Stimulated activated CD4-positive, alpha-beta T cell treated with anti-CD3 and anti-CD28 coated beads, Interleukin-15, amount 100 ng/mL, for 48 hours (primary cell): ENCODE measurements at places on chromosomes 2 and 18.

DNA sequence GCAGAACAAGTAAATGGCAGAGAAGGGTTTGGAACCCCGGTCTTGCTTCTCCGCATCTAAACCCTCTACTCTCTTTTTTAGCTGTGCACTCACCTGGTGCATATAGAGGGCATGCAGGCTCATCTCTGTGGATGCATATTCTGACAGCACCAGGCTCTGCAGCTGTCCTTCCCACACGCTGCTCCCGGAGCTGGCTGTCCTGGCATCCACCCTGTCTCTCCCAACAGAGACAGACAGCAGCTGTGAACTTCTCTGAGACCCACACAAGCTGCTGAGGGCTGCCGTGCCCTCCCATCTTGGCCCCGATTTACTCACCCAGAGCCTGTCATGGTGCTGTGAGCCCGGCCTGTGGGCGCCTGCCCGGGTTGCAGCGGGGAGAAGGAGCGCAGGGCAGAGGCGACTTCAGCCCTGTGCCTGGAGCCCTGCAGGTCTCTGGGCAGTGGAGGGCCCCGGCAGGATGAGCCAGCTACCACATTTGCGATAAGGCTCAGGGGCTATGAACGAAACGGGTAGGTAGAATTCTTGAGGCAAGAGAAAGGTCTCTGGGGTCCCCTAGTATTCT, 3.3 kb upstream of the ABCB6 start:
- DNase-seq, result no peak

GRCh38 chr2:46326231-46326980, 29.2 kb downstream of the EPAS1 start:
- no peak for DNase-seq

- no peak for DNase-seq
Observed at GRCh38 chr2:10646153-10646552, 43.6 kb downstream of the NOL10 start.

- no peak for DNase-seq
Observed at GRCh38 chr18:58392324-58393000, 236.4 kb downstream of the ALPK2 start.

DNA sequence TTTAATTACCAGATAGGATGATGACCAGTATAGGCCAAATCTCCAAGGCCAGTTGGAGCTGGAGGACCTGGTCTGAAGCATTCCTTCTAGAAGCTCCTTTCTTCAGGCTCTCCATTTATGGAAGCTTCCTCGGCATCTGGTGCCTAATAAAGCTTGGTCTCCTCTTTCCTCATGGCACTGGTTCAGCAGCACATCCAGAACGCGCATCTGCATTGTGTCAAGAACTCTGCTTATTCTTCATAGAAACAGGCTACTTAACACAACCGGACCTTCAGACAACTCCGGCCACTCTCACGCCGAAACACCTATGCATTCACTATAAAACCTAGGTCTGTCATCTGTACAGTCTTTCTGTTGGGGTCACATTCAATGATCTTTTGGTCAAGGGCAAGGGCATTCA, 99.8 kb downstream of the COL6A3 start:
- no peak for DNase-seq

DNA sequence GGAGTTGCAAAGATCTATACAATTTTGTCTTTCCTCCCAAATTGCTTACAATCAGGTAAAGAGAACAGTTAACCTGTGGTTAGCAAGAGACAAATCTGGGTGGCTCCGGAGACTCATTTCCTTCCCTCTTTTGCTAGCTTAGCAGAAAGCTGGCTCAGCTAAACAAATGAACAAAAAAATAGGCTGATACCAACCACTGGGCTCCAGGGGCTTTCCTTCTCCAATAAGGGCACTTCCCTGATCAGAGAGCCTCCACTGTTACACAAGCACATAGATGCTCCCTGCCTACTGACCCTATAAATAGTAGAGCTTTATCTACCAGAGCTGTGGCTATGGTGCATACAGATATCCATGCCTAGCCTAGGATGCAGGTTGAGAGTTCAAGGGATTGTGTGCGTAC, 90.1 kb upstream of the ARL5A start:
- DNase-seq, result no peak

DNA sequence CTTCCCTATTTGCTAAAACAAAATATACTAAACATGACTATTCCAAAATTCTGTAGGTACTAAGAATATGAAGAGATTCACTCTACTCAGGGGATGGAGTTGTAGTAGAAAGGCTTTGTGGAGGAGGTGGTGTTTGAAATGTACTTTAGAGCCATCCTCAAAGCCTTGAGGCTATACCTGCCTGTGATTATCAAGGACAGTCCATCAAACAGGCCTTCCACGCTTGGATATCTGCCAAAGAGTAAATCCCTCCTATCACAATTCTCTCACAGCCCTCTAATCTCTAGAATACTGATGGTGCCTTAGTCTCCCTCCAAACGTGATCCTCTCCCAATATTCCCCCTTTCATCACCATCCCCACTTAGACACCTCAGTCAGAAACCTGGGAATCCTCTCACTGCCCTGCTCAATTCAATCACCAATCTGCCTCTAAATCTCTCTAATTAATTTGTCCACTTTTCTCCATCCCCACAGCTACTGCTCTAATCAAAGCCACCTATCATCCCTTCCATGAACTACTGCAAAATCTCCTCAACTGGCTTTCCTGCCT, 13.1 kb downstream of the SOS1 start:
- no peak for DNase-seq

GRCh38 chr2:29123617-29124349, 8.6 kb downstream of the CLIP4 start:
- no peak for DNase-seq

DNA sequence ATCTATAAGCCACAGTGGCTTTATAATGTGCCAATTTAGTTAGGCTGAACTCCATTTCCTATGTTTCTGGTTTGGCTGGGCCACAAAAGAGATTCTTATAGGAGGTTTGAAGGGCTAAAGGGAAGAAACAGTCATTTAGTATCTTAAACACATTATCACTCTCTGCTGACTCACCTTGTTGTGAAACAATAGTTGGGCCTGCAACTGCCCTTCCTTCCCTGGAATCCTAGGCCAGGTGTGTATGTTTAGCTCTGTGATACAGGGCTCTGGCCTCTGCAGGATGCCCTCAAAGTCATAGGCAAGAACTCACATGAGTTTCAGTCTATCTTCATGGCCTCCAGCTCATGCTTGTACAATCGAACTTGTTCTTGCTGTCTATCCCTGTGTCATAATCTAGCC, 400.0 kb upstream of the CELF4 start:
- DNase-seq, result no peak
